ENCODE measurements at places on chromosomes 1 and 21.

GRCh38 chr1:215681041-215681440 is 113.9 kb downstream of the KCTD3 start:
- no peak for DNase-seq

DNA sequence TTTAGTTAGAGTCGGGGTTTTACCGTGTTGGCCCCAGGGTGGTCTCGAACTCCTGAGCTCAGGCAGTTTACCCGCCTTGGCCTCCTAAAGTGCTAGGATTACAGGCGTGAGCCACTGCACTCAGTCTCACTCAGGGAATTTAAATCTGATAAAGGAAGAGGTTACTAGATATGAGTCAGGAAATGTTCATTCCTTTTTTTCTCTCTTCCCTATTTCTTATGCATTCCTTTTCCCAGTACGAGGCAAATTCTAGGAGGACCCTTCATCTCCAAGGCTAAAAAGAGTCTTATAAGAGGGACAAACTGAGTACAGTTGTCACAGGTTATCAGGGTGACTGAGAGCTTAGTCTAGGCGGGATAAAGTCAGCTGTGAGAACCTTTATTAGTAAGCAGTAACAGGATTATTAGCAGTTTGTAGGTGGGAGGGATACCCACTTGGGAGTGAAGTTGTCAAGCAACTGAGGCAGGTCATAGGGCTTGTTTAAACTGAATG is 9.1 kb downstream of the MACF1 start:
- no peak for DNase-seq

GRCh38 chr1:8643542-8644536 is 173.6 kb downstream of the RERE start:
- DNase-seq = no peak

- no peak for DNase-seq
Measured at GRCh38 chr1:220642285-220642684, 47.9 kb upstream of the C1orf115 start.
